Kasumi-1 (cell line): ENCODE measurements at places on chromosomes 3 and 15.
A peak's percentile ranks its signal among the peaks of the same experiment; 100 is the strongest.

- DNase-seq, result no peak
Observed at GRCh38 chr3:170330366-170330765, 27.1 kb upstream of the SKIL start.

GRCh38 chr3:150898046-150898754 is 7.0 kb downstream of the MINDY4B start:
- no peak for DNase-seq

DNA sequence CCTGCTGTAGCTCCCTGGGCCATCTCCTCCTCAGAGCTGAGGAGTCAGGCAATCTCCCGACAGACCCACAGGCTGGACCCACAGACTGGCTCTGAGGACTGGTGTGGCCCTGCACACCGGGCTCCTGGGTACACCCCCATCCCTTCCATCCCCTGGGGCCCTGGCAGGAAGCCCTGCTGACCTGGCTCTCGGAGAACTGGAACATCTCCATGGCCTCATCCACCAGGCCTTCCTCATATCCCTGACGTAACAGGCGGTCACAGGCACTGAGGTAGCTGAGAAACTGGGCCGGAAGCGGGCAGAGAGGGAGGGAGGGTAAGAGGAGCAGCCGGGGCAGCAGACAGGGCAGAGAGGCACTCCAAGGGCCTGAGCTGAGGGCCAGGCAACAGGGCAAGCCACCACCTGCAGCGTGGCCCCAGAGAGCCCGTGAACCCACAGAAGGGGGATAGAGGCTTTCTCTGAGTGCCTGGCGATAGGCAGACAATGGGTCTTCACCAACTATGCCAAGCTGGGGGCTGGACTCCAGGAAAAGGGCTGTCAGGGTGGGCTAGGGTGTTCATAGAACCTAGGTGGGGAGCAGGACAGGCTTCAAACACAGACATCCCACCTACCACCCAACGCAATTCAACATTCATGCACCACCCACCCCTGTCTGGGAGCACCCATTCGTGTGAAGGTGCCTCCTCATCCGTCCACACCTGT is 17.9 kb downstream of the KBTBD13 start:
- no peak for DNase-seq

GRCh38 chr15:92006186-92007028 is 152.9 kb downstream of the SLCO3A1 start:
- no peak for DNase-seq

GRCh38 chr15:78422571-78423340 is 15.3 kb upstream of the IREB2 start:
- peak; percentile 82 for DNase-seq

DNA sequence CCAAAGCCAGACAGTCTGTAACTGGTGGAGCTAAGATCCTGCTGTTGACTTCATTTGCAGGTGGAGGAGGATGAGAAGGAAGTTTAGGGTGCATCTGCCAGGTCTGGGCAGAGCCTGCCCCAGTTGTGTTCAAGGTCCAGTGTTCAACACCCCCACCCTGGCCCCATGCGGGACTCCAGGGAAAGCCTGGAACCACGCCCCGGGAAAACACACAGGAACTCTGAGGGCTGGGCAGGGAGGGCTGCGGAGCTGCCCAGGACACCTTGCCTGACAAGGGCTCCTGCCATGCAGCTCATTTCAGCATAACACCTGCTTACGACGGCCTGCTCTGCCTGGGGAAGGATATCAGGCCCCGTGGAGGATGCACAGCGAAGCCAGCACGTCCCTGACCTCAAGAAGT is 286.3 kb downstream of the XXYLT1 start:
- no peak for DNase-seq

GRCh38 chr15:42118650-42119445 is 24.5 kb upstream of the PLA2G4D start:
- no peak for DNase-seq

GRCh38 chr3:44924457-44925084 is 50.2 kb downstream of the TGM4 start:
- DNase-seq, result no peak

DNA sequence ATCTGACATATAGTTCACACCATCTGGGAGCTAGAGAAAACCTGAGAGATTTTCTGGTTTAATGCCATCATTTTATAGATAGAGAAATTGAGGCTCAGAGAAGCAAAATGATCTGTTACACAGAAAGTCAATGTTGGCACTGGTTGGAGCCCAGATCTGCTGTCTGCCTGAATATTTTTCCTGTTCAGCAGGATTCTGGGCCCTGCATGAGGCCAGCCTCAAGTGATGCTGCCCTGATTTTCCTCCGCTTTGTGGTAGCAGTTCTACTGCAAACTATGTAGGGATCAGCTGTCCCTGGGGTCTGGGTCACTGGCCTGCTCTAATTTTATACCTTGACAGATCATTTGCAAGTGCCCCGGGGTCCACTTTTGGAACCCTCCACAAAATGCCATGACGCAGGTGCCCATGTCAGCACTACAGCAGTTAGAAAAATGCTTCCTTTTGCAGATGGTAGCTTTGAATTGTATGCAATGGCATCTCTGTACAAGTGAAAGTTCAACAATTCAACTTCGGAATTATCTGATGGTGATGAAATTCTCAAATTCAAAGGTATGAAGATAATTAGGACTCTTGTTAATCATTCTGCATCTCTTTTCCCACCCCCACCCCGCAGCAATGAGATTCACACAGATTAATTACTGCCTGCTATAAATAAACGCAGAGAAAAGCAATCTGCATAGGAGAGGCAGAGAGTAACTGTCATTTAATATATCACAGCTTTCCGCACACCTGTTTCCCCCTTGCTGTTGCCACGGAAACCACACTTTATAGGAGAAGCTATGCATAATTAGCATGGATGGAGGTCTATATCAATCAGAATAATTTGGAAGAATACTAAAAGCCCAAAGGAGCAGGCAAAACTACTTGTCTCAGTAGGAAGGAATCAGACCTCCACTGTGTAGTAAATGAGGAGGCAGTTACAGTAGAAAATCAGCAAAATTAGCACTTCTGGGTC is 222.6 kb downstream of the PDCD6IP start:
- no peak for DNase-seq

- DNase-seq, result no peak
Observed at GRCh38 chr3:54570008-54570407, 357.9 kb downstream of the LRTM1 start.

DNA sequence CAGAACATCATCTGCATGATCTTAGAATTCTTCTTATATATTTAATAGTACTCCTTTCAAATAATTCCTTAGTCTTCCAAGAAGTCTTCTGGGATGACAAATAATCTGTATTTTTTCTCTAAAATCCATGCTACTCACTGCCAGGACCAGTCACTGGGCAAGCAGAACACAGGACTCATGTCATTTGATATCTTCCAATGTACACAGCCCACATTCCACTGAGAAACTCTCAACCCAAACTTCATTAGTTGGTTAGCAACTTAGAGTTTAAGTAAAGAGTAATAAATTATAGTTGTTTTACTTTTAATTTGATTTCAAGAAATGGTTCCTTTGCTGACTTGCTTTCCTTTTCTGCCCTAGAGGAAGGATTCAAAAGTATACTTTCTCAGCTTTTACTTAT is 317.0 kb downstream of the VGLL3 start:
- no peak for DNase-seq

DNA sequence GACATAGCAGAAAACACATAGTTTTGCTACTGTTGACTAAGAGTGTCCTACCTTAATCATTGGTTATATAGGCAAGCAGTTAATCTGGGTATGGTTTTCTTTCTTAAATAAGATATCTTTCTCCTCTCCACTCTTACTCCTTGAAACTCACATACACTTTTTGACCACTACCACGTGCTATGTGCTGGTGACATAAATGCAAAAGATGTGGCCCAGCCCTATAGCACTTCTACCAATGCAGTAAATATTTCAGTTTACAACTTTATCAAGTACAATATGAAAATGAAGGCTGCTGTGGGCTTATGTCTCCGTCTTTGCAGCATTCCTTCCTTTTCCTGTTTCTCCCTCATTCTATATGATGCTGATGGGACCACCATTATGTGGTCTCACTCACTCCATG is 410.2 kb upstream of the CFAP20DC start:
- DNase-seq, result no peak

- DNase-seq, result peak; percentile 63
Observed at GRCh38 chr3:86990734-86991481, at the start of gene VGLL3. Gene VGLL3 (minus strand): TSS chr3:86991149. CDS start chr3:86990743, 406 bp downstream.

GRCh38 chr15:76296849-76297248 is 14.4 kb downstream of the ETFA start:
- DNase-seq, result no peak

GRCh38 chr15:77817434-77817833 is 184.7 kb upstream of the LINGO1 start:
- no peak for DNase-seq

DNA sequence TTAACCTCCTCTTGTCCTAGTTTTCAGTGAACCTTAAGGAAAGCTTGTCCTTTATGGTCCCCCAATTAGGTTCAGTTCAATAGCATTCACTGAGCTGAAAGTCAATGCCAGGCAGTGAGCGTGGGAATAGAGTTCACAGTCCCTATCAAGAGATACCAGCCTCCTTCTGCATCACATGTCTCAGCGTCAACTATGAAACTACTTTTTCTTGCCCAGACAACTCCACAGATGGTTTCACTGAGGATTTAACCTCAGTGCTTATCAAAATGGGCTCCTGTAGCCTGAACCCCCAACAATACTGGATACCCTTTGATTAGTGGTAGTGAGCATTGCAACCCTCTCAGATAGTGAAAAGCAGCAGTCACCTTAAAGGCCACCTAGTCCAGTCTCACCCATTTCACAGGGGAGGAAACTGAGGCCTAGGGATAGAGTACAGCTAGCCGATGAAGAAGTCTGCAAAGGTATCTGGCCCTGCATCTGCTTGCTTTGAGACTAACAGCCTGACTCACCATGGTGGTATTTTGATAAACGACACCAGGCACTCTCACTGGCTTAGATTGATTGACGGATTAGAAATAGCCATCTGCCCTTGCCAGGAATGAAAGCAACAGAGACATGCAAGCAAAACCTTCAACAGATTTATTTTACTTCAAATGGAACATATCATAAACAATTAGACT is 1.6 kb upstream of the UBA3 start:
- no peak for DNase-seq

DNA sequence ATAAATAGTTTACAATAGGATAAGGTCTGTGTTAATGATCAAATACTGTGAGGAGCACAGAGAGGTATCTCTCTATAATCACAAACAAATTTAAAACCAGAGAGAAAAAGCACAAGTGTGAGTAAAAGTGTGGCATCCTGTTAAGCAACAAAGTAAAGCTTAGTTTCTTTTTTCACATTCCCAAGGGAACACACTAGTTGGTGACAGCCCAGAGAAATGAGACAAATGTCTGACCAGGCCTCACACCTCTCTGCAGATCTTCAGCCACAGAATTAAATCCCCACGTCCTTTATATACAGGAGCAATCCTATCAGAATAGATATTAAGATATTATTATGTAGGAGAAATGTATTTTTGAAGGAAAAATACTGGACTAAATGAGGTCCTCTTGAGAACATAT is 2.7 kb downstream of the FBN1 start:
- DNase-seq, result no peak

DNA sequence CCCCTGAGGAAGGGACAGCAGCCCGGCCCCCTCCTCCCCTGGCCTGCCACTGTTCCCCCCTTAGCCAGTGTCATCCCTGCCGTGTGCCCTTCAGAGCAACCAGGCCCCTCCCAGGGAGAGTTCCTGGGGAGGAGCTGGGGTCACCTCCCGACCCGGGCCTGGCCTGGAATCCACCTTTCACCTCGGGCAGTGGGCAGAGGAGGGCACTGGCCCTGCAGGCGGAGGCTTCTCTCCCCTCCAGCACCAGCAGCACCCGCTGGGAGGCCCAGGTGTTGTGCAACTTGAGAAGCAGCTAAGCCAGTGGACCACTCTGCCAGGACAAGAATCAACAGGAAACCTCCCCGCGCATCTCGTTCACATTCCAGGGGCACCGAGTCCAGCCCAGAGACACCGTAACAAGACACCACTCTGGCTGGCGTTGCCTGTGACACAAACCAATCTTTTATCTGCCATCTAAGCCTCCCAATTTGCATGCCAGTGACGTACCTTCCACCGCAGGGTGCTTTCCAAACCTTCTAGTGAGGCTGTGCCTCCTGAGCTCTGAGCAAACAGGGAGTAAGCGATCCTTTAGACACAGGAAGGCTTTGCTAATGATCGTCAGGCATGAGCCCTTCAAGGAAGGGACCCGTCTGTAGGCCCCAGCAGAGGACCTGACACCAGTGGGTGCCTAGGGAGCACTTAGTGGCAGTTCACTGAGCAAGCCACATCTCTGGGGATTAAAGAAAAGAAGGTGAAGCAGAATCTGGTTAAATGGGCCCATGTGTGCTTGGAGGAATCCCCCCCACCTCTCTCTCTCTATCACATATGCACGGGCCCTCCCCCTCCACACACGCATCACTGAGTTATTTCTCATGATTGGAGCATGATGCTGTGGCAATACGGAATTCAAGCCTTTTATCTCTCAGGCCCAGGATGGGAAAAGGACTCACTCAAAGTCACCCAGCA is 98.9 kb upstream of the TLE3 start:
- DNase-seq, result no peak

DNA sequence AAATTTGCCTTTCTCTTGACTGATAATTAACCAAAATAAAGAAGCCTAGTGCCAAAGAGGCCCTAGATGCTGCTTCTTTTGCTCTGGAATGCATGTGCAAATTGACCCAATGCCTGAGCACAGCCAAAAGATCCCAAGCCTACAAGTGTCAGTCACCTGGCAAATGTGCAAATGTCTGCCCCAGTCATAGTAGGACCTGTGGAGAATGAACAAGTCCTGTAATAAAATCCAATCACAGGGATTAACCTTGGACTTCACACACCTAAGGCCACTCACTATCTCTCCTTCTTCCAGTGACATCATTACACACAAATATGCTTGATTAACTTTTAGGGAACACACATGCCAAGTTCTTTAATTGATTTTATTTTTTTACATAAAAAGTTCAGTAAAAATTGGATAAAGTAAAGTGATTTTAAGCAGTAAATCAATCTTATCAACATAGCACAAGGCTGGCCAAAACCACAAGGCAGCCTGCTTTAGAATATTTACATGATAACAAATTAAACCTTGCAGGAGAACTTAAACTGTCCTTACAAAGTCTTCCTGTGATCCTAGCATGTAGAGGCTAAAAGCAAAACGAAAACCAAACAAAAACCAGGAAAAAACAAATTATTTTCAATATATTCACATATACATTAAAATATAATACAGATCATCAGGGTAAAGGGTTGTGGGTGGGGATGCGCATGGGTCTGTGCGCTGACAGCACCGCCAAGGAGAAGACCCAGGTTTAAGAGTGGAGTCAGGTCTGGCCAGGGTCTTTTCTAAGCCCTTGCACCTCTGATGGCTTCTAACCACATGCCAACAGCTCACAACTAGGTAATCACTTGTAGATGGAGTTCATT is 36.8 kb downstream of the NBEAL2 start:
- no peak for DNase-seq

DNA sequence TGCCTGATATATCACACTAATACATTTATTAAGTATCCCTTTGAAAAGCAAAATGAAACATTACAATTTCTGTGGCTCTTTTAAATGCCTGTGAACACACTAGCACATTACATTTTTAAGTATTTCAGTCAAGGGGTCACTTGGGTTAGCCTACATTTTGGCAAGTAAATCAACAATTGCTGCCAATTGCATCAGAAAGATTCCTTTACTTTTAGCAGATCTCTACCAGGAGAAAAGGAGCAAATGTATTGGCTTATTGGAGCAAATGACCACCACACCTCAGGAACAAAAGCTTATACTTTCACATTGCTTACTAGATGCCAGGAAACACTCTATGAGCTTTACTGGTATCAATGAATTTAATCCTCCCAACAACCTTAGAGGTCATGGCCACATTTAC is 947.1 kb downstream of the FHIT start:
- DNase-seq, result no peak
